CD4-positive, alpha-beta T cell treated with Interleukin-2 at 100 ng/mL for 4 hours (primary cell): ENCODE measurements at places on chromosomes 6 and 20.

- no peak for DNase-seq
Measured at GRCh38 chr6:33735216-33735615, 11.5 kb downstream of the IP6K3 start.

- no peak for DNase-seq
Measured at GRCh38 chr6:72182337-72183246, 296.2 kb downstream of the RIMS1 start.

- no peak for DNase-seq
Measured at GRCh38 chr6:133953634-133954415, 801 bp downstream of the TBPL1 start.

- DNase-seq: no peak
Measured at GRCh38 chr20:38725148-38725901, 1.0 kb downstream of the SLC32A1 start.

- DNase-seq: peak; percentile 90
Measured at GRCh38 chr6:29926413-29927274, 15.7 kb upstream of the HLA-A start.

GRCh38 chr20:25344634-25345033, 46.0 kb downstream of the ABHD12 start:
- DNase-seq: no peak

DNA sequence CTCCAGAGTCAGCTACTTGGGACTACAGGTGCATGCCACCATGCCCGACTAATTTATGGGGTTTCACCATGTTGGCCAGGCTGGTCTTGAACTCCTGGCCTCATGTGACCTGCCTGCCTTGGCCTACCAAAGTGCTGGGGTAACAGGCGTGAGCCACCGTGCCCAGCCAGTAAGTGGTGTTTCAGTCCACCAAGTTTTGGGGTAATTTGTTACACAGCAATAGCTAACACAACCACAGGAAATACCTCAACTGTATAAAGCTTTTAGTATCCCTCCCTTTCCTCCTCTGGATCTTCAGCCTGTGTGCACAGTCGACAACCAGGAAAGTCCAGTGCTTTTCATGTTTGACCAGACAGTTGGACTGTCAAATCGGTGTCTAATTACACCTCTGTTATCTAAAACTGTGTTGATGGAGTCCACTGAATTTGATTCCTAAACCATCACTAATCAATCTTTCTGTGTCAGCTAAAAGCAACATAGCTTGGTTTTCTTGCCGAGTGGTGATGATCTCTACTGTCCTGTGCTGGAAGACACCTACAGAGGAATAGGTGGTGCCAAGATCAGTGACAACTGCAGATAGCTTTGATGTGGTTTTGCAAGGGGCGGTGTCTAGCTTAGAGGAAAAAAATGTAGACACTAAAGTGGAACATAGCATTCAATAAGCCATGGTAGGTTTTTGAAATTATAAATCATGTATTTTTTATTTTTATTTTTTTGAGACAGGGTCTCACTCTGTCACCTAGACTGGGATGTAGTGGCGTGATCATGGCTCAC, 22.2 kb upstream of the ZBTB2 start:
- peak; percentile 80 for DNase-seq

DNA sequence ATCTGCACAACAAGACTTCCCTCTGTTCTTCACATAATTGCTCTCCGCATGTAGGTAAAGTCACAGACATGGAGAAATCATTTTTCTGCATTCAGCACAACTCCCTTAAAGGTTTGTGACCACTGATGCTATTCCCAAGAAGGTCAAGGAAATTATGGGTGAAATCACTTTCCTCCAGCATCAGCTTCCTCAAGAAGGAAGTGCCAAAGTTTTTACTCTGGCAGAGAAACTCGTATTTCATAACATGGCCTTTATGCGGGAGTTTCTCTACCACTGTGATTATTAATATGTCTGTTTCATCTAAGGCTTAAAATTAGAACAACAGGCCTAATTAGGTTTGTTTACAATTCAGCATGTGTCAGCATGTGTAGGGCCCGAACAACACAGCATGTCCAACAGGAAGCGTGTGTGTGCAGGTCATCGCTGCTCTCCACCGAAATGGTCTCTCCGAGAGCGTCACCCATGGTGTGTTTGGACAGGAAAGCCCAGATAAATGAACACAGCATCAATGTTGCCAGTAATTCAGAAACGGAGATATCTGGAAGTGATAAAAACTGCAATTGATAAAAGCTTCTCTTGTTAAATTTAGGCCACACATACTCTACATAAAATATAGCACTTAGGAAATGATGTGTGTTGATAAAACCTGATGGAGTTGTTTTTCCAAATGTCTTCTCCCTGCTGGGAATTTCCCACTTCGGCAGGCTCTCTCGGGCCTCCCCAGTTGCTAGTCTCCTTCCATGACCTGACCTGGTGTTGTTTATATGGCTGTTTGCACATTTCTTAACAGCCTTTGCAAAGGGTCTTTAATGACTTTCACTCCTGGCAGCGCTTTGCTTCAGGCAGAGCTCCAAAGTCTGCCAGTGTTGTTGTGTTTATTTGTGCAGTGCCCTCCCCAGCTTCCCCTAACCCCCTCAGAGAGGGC, 265.1 kb upstream of the CEP162 start:
- DNase-seq: no peak

- DNase-seq: peak; percentile 15
Measured at GRCh38 chr20:49712996-49713752, 504 bp downstream of the B4GALT5 start.

- peak; percentile 79 for DNase-seq
Measured at GRCh38 chr6:37691904-37692806, 5.5 kb downstream of the MDGA1 start.

DNA sequence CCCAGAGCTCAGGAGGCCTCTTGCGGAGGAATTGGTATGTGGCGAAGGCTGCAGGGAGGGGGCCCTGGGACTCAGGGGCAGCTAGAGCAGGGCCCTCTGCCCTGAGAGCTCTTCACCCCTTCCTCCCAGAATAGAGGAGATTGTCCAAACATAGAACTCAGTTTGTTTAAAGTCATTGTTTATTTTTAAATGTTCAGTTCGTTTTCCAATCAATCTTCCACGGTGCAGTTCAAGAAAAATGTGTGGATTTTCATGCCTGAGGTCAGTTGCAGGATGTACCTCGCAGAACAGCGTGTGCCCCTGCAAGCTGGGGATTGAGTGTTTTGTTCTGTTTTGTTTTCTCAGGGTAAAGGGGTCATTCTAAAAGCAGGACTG, 37.2 kb downstream of the MGME1 start:
- no peak for DNase-seq

DNA sequence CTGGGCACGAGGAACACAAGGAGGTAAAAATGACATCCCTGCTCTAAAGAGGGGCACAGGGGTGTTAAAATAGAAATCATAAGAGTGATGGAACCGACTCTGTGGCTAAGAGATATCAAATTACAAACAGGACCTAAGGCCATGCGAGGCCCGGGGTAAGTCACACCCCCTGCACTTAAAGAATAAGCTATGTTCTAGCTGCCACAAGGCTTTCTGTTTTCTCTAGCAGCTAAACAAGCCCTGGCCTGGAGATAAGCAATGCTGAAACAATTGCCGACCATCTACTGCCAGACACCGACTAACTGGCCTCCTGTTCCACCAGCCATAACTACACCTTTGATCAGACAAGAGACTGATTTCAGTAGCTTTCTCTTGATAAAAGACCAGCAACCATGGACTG, 32.4 kb downstream of the MDGA1 start:
- DNase-seq: no peak

- DNase-seq: peak; percentile 79
Measured at GRCh38 chr6:37137201-37138090, 32.5 kb upstream of the PIM1 start.
